ENCODE measurements at places on chromosomes 7 and 10.

- no peak for DNase-seq
Observed at GRCh38 chr7:140686921-140687320, 9.6 kb upstream of the NDUFB2 start.

DNA sequence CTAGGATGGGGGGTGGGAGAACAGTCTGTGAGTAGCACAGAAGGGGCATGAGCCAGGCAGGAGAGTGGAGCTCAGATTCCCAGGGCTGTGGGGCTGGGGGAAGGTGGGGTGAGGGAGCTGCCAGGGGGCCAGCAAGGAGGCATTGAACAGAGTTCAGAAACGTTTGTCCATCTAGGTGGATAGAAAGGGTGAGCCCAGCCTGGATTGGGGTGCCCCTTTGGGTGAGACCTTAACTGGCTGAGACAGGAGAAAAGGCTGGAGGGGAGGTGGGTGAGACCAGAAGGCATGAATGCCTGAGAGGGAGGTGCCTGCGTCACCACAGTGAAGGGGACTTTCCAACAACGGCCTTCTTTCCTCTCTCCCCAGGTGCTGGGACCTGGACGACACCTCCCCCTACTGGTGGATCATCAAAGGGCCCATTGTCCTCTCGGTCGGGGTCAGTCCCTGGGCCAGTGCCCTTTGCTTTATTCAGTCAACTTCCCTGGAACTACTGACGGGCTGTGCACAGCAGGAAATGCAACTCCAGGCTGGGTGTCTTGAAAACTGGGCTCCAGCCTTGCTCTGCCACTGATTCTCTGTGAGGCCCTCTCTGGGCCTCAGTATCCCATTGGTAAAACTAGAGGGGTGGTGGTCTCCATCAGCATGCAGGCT is 11.0 kb downstream of the GHRHR start:
- peak; percentile 17 for DNase-seq

- DNase-seq = no peak
Observed at GRCh38 chr7:103632005-103632639, 186.1 kb upstream of the SLC26A5 start.

- no peak for DNase-seq
Observed at GRCh38 chr7:100957832-100958421, 8.6 kb downstream of the MUC3A start.

GRCh38 chr7:117230276-117231046 is 92.4 kb downstream of the WNT2 start:
- DNase-seq = no peak

- no peak for DNase-seq
Observed at GRCh38 chr10:12848439-12849173, 152.9 kb downstream of the CCDC3 start.

DNA sequence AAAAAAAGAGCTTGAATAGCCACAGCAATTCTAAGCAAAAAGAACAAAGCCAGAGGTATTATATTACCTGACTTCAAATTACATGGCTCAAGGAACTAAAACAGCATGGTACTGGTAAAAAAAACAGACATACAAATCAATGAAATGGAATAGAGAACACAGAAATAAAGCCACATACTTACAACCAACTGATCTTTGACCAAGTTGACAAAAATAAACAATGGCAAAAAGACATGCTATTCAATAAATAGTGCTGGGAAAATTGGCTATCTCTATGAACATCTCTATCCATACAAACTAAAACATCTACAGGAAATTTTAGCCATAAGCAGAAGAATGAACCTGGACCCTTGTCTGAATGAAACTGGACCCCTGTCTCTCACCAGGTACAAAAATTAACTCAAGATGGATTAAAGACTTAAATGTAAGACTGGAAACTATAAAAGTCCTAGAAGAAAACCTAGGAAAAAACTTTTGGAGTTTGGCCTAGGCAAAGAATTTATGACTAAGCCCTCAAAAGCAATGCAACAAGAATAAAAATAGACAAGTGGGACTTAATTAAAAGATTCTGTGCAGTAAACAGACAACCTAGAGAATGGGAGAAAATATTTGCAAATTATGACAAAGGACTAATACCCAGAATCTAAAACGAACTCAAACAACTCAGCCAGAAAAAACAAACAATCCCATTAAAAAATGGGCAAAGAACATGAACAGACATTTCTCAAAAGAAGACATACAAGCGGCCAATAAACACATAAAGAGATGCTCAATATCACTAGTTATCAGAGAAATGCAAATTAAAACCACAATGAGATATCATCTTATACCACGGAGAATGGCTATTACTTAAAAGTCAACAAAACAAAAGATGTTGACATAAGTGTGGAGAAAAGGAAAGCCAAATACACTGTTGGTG is 72.8 kb upstream of the DDC start:
- no peak for DNase-seq

- no peak for DNase-seq
Observed at GRCh38 chr10:21144047-21144446, 246.9 kb upstream of the NEBL start.

DNA sequence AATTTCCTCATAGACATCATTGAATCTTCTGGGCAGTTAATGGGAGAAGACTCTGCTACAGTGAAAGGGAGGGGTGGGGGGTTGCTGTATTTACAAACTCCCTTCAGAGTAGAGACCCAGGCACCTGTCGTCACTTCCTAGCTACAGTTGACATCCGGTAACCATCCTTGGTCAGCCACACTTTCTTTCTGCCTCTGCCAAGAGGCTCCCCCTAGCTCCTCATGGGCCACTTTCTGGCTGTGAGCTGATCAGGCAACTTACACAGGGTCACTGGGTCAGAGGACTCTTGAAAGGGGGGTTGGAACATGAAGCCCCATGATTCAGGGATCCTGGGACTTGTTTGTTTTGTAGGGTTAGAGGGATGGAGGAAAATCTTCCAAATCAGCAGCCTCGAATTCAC is 1.2 kb downstream of the TECPR1 start:
- DNase-seq = peak; percentile 75

DNA sequence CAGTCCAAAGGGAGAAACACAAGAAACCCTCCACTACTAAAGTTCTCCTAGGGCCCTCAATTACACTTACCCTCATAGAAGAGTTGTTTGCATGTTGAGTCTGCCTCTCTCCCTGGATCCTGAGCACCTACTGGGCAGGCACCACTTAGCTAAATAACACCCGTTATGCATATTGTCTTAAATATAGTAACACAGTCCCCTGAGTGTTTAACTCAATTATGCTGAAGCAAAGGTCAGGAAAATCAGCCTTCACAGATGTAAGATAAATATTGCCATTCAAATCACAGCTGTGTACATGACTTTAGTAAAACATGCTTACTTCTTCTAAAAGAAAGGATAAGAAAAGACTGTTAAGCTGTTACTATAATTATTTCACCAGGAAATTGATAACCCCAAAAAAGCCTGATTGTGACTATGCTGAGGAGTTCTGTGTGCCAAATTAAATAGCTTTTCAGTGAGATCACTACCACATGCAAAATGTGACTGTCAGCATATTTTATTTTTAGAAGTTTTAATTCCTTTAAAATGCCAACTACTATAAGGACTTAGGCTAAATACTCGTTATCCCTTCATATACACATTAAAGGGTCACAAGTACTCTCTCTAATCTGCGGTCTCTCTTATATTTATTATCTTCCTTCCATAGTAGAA is 733.9 kb upstream of the PHF14 start:
- DNase-seq = no peak

GRCh38 chr7:55591282-55591931 is 19.1 kb upstream of the VOPP1 start:
- no peak for DNase-seq

- no peak for DNase-seq
Observed at GRCh38 chr10:122388287-122388997, 13.9 kb downstream of the PLEKHA1 start.

DNA sequence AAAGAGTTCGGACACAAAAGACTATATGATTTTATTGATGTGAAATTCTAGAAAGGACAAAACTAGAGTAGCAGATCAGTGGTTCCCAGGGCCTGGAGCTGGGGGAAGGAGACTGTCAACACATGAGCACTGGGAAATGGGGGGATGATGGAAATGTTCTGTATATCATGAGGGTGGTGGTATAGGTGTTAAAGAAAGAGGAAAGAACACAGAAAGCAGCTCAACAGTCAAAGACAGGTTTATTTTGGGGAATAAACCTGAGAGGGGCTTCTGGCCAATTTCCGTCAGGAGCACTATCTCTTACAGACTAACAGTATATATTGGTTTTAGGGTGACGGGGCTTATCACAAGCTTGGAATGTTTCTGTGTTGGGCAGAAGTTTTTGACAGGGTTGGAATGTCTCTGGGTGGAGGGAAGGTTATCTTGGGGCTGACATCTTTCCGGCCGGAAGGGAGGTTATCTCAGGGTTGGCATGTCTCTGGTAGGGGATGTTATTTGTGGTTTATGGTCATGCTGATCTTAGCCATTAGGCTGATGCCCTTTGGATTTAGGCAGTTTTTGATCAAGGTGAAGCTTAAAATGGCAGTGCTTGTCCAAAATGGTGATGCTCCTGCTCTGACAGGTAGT is 254.6 kb upstream of the NRP1 start:
- DNase-seq = no peak

- DNase-seq = no peak
Observed at GRCh38 chr10:116783011-116783655, 40.8 kb upstream of the HSPA12A start.

- no peak for DNase-seq
Observed at GRCh38 chr7:82566752-82567151, 123.2 kb upstream of the CACNA2D1 start.

- DNase-seq = no peak
Observed at GRCh38 chr7:138848056-138848980, 50.3 kb upstream of the ATP6V0A4 start.

DNA sequence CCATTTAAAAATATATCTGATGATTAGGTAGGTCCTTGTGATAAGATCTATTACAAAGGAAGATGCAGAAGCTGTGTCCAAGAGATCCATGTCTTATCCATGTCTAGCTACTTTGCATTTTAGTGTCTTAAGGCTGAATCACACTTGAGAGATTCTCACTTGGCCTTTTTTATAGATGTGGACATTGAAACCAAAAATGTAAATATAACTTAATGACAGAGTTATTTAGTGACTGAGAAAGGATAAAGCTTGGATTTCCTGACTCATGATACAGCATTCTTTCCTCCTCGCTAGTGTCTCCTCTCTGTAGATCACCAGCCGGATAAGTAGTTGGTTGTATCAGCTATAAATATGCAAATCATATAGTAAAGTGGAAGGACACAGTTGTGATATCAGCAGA is 23.3 kb downstream of the INHBA start:
- no peak for DNase-seq

GRCh38 chr7:137816696-137817320 is 30.0 kb downstream of the DGKI start:
- DNase-seq = no peak

GRCh38 chr10:118669020-118669791 is 73.8 kb upstream of the PRLHR start:
- peak; percentile 22 for DNase-seq

DNA sequence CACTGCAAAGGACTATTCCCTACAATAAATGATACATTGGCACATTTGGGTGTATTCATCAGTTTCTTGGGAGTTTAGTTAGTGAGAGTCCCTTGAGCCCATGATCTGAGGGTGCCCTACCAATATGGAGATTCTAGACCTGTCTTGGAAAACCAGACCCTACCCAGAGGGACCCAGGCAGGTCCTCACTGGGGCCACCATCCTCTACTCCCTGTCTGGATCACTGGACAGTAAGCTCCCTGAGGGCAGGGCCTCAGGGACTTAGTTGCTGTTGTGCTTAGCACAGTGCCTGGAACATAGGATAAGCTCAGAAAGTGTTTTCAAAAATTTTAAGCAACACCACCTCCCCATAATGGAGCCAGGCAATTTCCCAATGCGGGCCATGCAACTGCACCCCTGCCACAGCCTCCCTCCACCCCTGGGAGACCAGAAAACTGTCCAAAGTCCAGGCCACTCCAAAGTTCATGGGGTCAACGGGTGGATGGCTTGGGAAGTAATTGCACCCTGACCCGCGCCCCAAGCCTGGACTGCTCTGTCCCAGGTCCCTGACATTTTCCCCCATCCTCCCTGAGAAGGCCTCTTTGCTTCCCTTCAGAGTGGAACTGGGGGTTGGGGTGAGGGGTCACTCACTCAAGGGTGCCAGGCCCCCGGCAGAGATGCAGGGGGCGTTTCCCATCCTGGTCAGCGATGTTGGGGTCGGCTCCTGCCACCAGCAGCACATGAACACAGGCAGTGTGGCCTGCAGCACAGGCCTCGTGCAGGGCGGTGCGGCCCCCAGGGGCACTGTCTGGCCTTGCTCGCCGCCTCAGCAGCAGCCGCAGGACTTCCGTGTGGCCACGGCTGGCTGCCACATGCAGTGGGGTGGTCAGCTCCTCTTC is 1.0 kb downstream of the ASB10 start:
- no peak for DNase-seq

DNA sequence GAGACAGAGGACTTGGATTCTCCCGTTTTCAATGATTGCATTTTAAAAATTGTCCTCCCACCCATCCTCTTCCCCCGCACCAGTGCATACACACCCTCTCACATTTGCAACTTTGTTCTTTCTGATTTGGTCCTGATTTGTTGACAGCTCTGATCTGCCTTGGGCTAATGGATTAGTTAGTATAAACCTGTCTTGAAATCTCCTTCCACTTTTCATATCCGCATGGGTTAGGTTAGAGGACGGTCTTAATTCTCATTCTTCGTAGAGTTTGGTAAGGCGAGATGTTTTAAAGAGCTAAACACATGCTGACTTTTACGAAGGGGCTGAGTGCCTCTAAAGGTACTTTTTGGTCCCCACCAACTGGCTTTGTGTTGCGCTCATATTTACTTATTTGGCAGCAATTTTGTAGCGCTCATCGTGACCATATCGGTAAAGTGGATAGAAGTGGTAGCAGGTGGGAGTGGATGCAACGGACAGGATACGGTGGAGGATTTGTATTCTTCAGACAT is 1.1 kb downstream of the AHR start:
- DNase-seq = peak; percentile 54

DNA sequence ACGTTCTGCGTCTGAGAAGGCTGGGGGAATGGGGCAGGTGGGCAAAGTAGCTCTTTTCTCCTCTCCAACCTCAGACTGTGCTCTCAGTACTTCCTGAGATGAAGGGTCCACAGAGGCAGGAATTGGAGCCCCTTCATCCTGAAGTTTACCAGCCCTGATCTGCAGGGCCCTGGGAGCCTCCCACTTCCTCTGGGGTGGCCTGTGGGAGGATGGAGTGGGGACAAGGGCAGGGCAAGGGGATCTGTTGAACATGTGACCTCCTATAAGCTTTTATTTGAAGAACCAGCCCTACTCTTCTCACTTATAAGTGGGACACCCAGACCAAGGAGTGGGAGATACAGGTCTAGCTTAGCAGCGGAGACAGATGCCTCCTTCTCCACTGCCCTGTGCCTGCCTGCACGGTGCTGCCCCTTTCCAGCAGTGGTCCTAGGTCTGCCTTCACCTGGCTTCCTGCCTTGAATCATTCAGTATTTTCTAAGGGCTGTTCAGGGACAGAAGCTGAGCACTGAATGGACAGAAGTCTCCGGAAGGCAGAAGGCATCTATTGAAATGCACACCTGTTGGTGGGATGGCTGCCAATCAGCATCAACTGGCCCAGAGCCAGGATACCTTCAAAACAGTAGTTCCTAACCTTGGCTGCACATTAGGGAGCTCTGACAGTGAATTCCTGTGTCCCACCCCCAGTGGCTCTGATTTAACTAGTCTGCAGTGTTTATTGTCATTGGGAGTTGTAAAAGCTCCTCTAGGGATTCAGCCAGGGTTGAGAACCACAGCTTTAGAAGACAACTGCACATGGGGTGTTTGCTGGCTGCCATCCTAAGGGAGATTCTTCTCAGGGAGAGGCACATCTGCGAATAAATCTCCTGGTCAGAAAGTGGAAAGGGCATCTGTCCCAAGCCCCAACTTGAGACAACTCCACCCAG is 2.7 kb upstream of the ARHGAP22 start:
- DNase-seq = no peak

Measured in CD4-positive, alpha-beta T cell treated with Interleukin-17A for 1 hour (primary cell).